ENCODE measurements at places on chromosomes 12 and 14. TPM values are rescaled to one million over a fixed set of nuclear protein-coding genes. Genes with fewer than 3 reads are reported as not detected.

- H3K27me3 ChIP-seq = no peaks in the 10 kb centered on the region
- no peak overlapping the region for H3K27ac ChIP-seq
- DNase-seq = peak; percentile 13
- H3K4me1 ChIP-seq = no peaks in the 10 kb centered on the region
These were observed 149.0 kb upstream of the PRMT8 start for GRCh38 chr12:3342051-3342450.

- H3K27ac ChIP-seq = no peak overlapping the region
- H3K36me3 ChIP-seq = peaks cover 41% of the 10 kb centered on the region
- H3K4me1 ChIP-seq = peaks cover 73% of the 10 kb centered on the region
- no peak for DNase-seq
These were observed 71.1 kb downstream of the RASSF3 start for GRCh38 chr12:64681200-64682052.

DNA sequence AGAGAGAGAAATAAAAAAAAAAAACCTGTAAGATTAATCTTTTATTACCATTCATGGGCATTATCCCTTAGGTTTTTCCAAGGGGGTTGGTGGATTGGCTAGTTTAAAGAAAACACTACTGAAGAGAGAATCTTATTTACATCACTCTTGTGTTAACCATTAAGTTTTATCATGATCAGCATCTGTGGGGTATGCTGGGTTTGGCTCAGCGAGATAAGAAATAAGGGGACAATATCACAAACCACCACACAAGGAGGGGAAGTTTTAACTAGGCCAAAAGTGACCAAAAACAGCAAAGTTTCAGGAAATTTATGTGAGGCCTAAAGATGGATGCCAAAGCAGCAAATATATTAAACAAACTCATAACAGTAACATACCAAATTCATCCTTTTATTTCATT lies 548.6 kb downstream of the SLC16A7 start:
- H3K27me3 ChIP-seq = no peaks in the 10 kb centered on the region
- H3K36me3 ChIP-seq = no peaks in the 10 kb centered on the region
- no peak for DNase-seq
- H3K4me1 ChIP-seq = no peaks in the 10 kb centered on the region
- H3K27ac ChIP-seq = no peak overlapping the region

DNA sequence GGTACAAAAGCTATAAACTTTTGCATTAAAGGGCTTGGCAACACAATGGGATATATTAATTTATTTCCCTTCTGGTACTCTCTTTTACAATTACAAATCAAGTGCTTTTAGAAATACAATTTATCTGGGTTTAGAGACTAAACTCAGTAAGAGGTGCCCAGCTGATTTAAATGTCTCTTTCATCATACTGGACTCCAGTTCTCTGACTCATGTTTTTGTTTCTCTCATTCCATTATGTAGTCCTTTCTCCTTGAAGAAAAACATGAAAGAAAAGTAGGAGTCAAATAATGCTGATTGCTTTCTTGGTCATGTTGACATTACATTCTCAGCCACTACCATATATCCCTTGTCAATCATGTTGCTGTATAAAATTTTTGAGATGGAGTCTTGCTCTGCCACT lies 36.3 kb upstream of the CFL2 start:
- H3K4me1 ChIP-seq = no peaks in the 10 kb centered on the region
- no peaks in the 10 kb centered on the region for H3K27me3 ChIP-seq
- peaks cover 52% of the 10 kb centered on the region for H3K36me3 ChIP-seq
- no peak overlapping the region for H3K4me3 ChIP-seq

GRCh38 chr12:18430425-18431048 lies 169.2 kb downstream of the PIK3C2G start:
- no peak overlapping the region for H3K27ac ChIP-seq
- DNase-seq = peak; percentile 3
- H3K36me3 ChIP-seq = no peaks in the 10 kb centered on the region
- H3K4me1 ChIP-seq = no peaks in the 10 kb centered on the region
- no peaks in the 10 kb centered on the region for H3K27me3 ChIP-seq

- no peaks in the 10 kb centered on the region for H3K4me1 ChIP-seq
- peaks cover 50% of the 10 kb centered on the region for H3K36me3 ChIP-seq
- no peak overlapping the region for H3K27ac ChIP-seq
- DNase-seq = no peak
- H3K27me3 ChIP-seq = no peaks in the 10 kb centered on the region
- no peak overlapping the region for H3K4me3 ChIP-seq
These were observed 10.8 kb downstream of the ZCRB1 start for GRCh38 chr12:42315108-42315507.

GRCh38 chr12:49030714-49031572 lies 12.4 kb upstream of the PRKAG1 start:
- peaks cover 100% of the 10 kb centered on the region for H3K36me3 ChIP-seq
- no peak overlapping the region for H3K4me3 ChIP-seq
- DNase-seq = no peak
- H3K4me1 ChIP-seq = no peaks in the 10 kb centered on the region
- no peak overlapping the region for H3K27ac ChIP-seq

DNA sequence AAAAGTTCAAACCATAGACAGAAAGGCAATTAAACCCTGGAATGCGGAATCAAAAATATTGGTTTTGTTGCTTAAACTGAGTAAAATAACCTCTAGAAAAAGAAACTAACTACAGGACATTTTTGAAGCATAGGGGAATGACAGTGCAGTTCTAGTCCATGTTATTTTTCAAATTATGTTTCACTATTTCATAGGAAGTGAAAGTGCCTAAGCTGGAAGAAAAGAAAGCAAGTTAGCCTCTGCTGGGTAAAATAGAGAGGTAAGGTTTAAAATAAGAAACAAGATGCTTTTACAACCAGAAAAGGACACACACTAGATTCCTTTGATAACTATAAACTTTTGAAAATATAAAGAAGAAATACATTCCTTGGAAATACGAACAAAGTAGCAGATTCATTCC lies 1.1 kb downstream of the CLECL1 start:
- peak overlapping the region; percentile 61 for H3K27ac ChIP-seq
- H3K27me3 ChIP-seq = no peaks in the 10 kb centered on the region
- DNase-seq = peak; percentile 61

DNA sequence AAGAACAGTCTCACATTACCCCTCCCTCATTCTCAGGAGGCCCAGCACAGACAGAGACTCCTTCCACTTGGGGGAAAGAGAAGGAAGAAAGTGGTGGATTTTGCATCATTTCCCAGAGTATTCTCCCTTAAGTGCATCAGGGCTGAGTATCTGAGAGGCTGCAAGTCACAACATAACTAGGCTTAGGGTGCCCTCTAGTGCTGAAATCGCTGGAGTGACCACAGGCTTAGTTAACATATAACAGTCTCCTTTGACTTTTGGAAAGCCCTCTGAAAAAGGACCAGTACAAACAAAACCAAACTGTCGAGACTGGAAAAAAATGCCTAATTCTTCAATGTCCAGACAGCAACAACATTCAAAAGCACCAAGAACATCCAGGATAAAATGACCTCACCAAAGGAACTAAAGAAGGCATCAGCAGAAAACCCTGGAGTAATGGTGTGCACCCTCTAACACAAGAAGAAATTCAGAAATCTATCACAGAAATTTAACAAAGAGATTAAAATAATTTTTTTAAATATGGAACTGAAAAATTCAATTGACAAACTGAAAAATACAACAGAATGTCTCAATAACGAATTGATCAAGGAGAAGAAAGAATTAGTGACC lies 412.3 kb downstream of the RPS29 start:
- no peak for DNase-seq
- no peak overlapping the region for H3K27ac ChIP-seq
- no peaks in the 10 kb centered on the region for H3K27me3 ChIP-seq

DNA sequence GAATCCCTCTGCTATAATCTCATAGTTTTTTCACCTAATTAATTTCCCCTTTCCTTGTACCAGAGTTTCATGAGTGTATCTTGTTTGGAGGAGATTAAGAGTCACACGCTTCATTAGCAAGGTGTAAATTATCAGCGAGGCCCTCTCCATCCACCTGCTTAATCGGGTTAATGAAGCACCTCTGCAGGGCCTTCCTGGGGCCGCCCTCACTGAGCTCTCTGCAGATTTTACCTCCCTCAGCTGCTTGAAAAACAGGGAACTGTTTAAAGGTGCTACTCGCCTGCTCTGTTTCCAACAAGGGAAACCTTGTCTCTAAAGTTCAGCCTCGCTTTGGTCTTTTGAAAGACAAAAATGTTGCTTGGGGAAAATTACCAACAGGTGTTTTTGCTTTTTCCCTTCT lies 35.8 kb downstream of the OTX2 start:
- no peak for DNase-seq
- H3K27ac ChIP-seq = no peak overlapping the region

DNA sequence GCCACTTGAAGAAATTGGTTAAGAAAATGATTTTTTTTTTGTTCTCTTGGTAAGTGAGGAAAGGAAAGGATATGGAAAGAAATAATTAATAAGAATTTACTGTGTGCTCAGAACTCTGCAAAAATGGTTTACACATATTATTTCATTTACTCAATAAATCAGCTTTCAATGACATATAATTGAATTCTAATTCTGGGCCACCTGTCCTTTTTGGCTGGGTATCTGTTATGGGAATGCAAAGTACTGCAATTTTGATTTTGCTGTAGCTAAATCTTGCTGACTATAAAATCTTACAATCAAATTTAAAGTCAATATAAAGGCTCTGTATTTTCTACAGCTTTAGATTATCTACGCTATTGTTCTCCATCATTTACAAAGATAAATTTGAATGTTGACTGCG lies 147.1 kb downstream of the GRIP1 start:
- no peaks in the 10 kb centered on the region for H3K4me1 ChIP-seq
- no peak overlapping the region for H3K4me3 ChIP-seq
- no peak for DNase-seq
- no peaks in the 10 kb centered on the region for H3K36me3 ChIP-seq
- no peaks in the 10 kb centered on the region for H3K27me3 ChIP-seq
- no peak overlapping the region for H3K27ac ChIP-seq

DNA sequence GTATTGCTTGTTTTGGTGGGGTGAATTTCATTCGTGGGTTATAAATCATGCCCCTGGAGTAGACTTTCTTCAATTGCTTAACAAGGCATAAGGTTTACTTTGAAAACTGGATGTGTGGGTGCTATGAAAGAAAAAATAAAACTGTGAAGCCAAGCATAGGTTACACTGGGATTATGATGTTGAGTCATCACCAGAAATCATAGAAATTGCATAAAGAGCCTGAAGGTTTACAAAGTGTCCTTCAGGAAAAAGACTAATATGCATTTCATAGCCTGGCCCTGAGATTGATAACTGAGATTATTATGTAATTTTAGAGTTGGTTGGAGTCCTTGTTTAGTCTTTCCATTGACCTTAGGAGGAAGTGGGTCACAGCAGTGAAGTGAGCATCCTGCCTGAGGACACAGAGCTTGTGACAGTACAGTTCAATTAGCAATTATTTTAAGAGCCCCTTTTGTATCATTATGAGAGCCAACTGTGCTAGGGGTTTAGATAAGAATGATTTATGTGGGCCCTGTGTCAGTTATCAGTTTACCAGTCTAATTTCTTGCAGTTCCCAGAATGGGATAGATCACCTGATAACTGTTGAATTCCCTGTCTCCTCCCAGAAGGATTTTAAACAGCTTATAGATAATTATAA lies 13.6 kb downstream of the LRRK2 start:
- no peak overlapping the region for H3K4me3 ChIP-seq
- no peak for DNase-seq
- H3K36me3 ChIP-seq = peaks cover 95% of the 10 kb centered on the region
- peaks cover 8% of the 10 kb centered on the region for H3K4me1 ChIP-seq

DNA sequence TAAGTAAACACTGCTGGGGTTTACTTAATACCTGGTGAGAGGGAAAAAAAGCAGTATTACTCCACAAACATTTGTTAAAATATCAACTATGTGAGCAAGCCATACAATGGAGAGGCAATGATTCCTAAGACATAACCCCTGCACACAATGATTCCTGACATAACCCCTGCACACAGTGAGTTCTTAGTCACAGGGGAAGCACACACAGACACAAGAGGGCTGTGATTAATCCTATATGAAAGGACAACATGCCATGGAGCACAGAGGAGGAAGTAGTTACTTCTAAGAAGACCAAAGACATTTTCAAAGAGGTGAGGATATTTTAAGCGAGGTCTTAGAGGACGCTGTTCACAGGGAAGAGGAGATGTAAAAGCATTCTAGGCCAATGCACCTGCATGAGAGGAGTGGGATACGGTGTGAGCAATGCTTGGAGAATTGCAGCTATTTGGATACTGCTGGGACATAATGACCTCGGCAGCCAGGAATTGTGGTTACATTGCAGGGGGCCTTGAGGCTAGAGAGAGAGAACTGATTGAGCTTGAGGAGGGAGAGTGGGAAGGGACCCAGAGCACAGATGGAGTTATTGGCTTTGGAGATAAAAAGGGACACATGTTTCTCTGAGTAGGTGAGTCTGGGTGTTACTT lies 211.9 kb downstream of the APAF1 start:
- no peaks in the 10 kb centered on the region for H3K36me3 ChIP-seq
- H3K27me3 ChIP-seq = no peaks in the 10 kb centered on the region

DNA sequence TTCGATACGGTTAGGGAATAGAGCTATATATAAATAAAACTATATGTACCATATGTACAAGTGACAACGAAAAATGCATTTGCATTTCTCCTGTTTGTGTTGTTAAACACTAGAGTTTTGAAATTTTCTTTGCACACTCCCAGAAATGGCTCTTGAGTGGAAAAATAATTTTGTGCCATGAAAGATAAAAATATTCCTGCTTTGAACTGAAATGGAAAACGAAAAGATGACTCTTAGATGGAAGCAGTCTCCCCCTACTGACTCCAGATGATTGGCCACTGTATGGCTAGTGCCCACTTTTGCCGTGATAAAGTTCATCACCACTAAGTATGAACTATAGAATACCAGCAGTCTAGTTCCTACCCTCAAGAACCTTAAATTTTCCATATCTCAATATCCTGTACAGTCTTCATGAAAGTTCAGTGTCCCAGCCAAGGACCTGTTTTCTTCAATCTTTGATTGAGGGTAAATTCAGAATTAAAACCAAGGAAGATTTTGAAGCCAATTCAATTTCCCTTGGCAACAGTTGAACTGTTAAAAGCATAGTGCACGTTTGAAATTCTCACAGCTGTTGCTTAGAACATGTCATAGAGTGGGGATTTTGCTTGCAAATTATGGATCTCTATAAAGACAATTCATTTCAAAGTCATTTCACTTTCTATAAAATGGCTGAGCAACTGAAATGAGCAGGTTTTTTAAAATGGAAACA lies 1.6 kb upstream of the PPP2R5E start:
- H3K27ac ChIP-seq = no peak overlapping the region
- no peak for DNase-seq
- H3K4me1 ChIP-seq = peaks cover 12% of the 10 kb centered on the region
- H3K4me3 ChIP-seq = peak overlapping the region; percentile 99

DNA sequence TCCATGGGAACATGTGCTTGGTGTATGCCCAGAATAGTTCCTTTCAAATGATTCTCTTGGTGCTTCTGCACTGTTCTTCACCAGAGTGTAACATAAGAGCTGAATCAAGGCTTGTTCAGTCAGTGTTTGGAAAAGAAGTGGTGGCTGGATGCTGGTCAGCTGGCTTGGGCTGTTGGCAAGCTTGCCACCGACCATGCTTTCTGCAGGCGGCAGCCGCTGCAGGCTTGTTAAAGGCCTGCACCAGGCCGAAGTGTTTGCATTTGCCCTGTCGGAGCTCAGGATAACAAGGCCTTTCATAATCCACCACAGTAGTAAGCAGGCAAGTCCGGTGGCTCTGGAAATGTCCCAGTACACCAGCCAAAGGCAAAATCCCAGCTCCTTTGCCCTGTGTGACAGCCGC lies 26.9 kb downstream of the DAAM1 start:
- no peaks in the 10 kb centered on the region for H3K27me3 ChIP-seq
- H3K4me1 ChIP-seq = no peaks in the 10 kb centered on the region
- H3K4me3 ChIP-seq = no peak overlapping the region
- no peak overlapping the region for H3K27ac ChIP-seq
- H3K36me3 ChIP-seq = no peaks in the 10 kb centered on the region

BBS10 gene
- 1.8 TPM for polyA plus RNA-seq

SLC38A6 gene
- polyA plus RNA-seq = 4.8 TPM

ADGRD1 gene
- 4.7 TPM for polyA plus RNA-seq

ARHGEF40 gene
- 15.3 TPM for polyA plus RNA-seq

IAPP gene
- not detected for polyA plus RNA-seq

PIANP gene
- polyA plus RNA-seq = not detected

BIN2 gene
- 196 TPM for polyA plus RNA-seq

PKP2 gene
- 2.9 TPM for polyA plus RNA-seq

PROX2 gene
- polyA plus RNA-seq = not detected
